ENCODE measurements at places on chromosomes 13 and 19.

- no peak for DNase-seq
These were observed 2.9 kb downstream of the ARHGEF7 start for GRCh38 chr13:111117961-111118360.

- no peak for DNase-seq
These were observed 463.2 kb upstream of the ATXN8OS start for GRCh38 chr13:69644447-69644846.

GRCh38 chr13:34816245-34816884 is 125.7 kb upstream of the NBEA start:
- DNase-seq: no peak

- no peak for DNase-seq
These were observed 822 bp upstream of the RFXAP start for GRCh38 chr13:36817996-36818803.

DNA sequence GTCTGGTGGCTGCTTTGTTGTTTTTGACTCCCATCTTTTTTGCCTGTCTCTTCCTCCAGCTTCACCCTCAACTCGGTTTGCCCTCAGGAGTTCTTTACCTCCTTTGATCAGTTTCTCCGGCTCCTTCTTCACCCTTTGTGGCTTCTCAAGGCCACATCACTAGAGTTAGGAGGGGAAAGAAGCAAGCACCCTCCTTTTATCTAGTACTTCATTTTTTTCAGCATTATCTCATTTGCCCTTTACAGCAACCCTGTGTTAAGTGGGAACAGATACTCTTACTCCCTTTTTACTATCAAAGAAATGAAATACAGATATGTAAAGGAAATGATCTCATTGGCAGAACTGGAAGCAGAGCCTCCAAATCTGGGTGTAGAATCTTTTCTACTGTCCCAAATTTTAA is 26.9 kb downstream of the RAP2A start:
- no peak for DNase-seq

GRCh38 chr19:18761531-18762110 is 29.5 kb downstream of the COMP start:
- peak; percentile 31 for DNase-seq

GRCh38 chr13:49371943-49372613 is 71.8 kb downstream of the CAB39L start:
- no peak for DNase-seq

DNA sequence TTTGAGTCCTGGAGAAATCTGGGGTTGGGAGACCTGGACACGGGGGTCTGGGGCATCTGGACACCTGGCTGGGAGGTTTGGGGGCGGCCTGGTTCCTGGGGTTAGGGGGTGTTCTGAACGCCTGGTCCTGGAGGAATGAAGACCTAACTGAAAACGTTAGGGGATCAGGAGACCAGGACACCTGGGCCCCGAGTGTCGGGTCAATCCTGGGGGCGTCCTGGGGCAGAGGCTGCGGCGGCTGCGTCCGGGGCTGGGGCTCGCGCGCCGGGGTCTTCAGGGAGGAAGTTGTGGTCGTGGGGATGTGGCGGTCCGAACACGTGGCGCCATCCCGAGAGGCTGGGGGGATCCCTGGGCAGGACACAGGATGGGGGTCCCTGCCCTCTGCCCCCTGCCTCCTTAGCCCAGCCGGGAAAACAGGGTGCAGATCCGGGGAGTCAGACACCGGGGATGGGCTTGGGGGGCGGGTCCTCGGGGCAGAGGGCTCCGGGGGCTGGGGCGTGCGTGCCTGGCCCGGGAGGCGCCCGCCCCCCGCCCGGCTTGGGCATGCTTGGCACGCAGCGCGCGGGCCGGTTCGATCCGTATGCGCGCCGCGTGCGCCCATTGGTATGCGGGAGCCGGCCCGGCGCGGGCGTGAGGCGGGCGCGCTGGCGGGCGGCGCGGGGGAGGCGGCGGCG is 632 bp downstream of the NPAS1 start:
- no peak for DNase-seq
